Suppressor macrophage (primary cell): ENCODE measurements at places on chromosomes 6 and 20.

GRCh38 chr6:80488190-80488589 is 381.7 kb downstream of the BCKDHB start:
- DNase-seq, result no peak

DNA sequence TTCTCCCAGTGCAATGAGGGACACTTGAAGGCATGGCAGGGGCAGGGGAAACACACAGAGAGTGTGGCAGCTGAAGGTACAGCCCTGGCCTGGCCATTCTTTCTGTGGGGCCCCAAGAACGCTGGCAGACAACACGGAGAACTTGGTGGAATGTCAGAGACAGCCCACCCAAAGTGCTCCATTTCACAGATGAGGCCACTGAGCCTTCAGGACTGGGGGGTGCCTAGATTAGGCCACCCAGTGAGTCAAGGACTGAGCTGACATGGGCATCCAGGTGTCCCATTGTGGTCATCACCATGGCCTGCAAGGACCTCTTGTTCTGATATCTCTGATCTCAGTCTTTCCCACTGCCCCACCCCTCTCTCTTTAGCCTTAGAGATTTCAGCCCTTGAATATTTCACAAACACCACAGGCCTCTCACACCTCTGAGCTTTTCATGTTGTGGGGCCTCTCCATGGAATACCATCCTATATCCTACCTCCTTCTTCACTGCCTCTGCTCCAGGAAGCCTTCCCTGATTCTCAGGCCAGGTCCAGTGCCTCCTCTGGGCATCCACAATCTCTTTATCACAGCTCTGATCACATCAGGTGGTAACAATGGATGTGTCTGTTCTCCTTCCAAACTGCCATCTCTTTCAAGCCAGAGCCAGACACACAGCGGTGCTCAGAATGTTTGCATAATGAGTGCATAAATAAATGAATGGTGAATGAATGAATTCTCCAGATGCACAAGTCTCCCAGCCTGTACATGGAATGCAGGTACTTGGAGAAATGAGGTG is 2.0 kb upstream of the RSPO4 start:
- DNase-seq, result no peak

DNA sequence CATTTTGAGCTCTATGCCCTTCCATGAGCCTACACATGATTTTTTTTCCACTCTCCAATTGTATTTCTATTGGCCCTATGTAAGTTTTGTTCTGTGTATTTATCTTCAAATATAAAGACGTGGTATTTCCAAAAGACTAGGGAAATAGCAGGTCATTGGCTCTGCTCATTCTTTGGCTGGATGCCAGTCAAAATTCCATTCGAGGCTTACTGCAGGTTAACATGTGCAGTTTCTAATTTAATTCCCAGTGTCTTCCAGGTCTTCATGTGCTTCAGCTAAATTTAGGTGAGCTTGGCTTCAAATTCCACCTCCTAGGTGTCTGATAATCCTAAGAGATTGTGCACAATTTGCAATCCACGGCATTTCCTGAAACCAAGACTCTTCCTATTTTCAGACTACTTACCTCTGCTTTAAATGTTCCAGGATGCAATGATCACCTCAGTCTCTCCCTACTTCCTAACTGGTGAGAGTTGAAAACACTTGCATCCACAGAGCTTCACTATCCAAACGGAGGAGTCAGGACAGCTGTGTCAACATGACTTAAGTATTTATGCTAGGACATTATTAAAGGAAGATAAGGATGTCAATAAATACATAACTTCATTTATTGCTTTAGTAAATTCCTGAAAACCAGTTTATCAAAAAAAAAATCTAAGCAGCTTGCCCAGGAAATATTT is 236.1 kb downstream of the COL12A1 start:
- DNase-seq, result no peak

DNA sequence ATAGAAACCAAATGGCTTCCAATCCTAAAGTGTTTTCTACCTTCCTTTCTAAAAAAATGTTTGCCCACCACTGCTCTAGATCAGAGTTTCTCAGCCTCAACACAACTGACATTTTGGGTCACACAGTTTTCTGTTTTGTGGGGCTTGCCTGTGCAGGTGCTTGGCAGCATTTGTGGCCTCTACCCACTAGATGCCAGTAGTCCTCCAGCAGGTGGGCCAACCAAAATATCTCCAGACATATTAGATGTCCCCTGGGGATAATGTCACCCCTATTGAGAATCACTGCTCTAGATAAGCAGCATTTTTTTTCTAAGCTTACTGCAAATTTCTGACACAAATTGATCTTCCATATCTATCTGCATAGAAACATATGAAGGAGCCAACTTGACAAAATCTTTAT is 26.3 kb upstream of the EPM2A start:
- no peak for DNase-seq

- DNase-seq, result no peak
Measured at GRCh38 chr6:161011492-161012480, 20.2 kb downstream of the MAP3K4 start.

- DNase-seq, result peak; percentile 73
Measured at GRCh38 chr20:20755231-20755630, 42.8 kb upstream of the RALGAPA2 start.
